ENCODE measurements at places on chromosomes 1 and 21.
A peak's percentile ranks its signal among the peaks of the same experiment; 100 is the strongest.

- no peak for DNase-seq
Measured at GRCh38 chr1:158286487-158286886, 3.2 kb upstream of the CD1C start.

- no peak for DNase-seq
Measured at GRCh38 chr1:32702599-32703478, at the start of gene SYNC. Gene SYNC (minus strand): TSS chr1:32702770. CDS start chr1:32702660, 110 bp downstream.

GRCh38 chr21:46145840-46146691 lies 9.3 kb downstream of the FTCD start:
- no peak for DNase-seq

DNA sequence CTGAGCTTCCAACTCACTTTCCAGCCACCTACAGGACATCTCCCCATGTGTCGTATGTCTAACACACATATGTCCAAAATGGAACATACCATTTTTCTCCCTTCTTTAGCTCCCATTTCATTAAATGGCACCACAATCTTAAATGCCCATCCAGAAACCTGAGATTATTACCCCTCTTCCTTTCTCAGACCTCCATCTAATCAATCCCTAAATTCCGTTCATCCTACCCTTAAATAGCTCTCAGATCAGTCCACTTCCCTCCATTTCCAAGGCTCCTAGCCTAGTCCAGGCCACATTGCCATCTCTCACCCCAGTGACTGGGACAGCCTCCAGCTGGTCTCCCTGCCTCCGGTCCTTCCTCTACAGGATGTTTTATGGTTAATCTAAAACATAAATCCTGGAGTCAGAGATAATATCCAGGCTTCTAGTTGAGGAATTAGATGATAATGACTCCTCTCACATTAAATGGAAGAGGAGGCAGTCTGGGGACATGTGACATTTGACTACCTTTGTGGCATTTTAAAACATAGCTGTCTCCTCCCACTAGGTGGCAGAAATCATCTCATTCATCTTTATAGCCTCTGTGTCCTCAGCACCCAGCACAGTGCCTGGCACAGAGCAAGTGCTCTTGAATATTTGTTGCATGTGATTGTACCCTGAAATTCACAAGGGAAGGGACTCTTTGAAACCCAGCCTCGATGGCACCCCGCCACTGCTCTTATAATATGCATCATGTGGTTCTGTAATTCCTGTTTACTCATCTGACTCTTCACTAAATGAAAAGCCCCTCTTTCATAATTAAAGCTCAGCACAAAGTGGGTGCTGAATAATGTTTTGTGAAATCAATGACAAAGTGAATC lies 102.3 kb downstream of the TMEM53 start:
- no peak for DNase-seq

- no peak for DNase-seq
Measured at GRCh38 chr1:15180945-15181523, 27.5 kb downstream of the TMEM51 start.

DNA sequence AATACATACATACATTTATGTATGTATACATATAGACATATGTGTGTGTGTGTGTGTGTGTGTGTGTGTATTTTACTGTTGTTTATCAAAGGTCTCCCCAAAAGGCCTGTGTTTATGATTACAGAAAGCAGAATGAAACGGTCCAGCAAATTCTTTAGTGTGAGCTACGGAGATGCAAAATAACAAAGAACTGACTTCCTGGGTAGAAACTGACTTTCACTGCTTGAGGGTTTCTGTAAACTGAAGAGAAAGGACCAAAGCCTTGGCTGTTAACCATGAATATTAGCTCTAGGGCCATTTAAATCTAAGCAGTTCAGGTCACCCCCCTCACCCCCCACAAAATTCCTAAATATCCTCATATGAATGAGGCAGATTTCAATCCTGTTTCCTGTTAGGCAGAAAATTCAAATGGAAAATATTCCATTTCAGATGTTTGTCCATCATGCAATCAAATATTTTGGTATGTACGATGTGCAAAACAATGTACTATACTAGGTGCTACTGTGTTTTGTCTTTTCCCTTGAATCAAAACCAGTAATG lies 213.2 kb downstream of the TGFB2 start:
- DNase-seq = no peak

DNA sequence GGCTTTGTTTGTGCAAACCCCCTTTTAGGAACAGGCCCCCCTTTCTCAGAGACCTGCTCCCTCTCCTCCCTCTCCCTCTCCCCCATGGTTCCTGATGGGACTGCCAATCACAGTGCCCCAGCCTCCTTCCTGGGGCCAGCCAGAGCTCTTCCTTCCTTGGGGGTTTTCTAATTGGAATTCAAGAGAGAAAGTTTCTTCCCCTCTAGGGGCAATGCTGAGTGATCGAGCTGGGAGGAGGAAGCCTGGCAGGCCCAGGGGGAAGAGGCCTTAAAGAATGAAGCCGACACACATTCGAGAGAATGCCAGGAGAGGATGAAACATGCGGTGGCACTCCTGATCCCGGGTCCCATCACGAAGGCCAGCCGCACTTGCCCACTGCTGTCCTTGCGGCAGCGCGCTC lies 21.3 kb upstream of the COL16A1 start:
- DNase-seq = no peak

DNA sequence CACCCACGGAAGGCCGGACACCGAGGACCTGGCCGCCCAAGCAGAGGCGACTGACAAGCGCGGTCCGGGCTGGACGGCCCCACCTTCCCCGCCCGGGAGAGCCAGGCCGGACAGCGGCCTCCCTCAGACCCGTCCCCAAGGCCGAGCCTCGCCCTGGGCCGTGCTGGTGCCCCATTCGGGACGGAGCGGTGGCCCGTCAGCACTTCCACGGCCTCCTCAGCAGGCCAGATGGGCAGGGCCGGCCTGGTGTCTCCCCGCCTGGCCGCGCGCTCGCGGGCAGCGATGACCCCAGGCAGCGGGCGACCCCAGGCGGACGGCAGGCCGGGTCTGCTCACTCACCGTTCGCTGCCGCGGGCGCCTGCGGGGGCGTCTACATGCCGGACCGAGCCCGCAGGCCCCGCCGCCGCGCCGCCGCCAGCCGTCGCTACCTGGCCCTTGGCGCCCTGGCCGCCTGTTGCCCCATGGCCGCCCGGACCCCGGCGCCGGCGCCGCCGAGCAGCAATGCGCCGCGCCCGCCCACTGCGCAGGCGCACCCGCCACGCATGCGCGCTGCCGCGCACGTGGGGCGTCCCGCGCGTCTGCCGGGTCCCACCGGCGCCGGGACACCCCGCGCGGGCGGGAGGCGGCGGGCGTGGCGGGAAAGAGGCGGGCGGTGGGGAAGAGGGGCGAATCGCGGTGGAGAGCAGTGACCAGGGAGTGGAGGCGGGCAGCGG lies at the start of gene NADK:
TSS of gene NADK (minus strand) at position 521 of the 713 bp plus-strand sequence. CDS start 13,064 bp downstream, outside the sequence.
- DNase-seq = peak; percentile 46

DNA sequence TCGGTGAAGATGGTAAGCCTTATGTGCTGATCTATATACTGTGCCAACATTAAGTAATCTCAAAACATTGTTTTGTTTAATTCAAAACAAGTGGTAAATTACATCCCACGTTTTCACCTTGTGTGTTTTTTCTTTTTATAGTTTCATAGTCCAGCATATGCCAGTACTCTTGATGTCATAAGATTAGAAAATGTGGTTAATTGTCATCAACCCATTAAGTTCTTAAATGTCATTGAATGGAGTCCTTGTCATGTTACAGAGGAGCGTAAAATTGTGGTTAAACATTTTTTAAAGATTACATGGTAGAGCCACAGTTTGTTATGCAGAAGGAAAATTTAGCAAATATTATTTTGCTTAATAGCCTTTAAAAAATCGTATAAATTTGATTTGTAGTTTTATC lies 93.1 kb downstream of the FNBP1L start:
- DNase-seq = no peak

- no peak for DNase-seq
Measured at GRCh38 chr1:75264112-75264511, 129.9 kb downstream of the LHX8 start.

- DNase-seq = no peak
Measured at GRCh38 chr1:110233861-110234260, 23.7 kb downstream of the KCNC4 start.

DNA sequence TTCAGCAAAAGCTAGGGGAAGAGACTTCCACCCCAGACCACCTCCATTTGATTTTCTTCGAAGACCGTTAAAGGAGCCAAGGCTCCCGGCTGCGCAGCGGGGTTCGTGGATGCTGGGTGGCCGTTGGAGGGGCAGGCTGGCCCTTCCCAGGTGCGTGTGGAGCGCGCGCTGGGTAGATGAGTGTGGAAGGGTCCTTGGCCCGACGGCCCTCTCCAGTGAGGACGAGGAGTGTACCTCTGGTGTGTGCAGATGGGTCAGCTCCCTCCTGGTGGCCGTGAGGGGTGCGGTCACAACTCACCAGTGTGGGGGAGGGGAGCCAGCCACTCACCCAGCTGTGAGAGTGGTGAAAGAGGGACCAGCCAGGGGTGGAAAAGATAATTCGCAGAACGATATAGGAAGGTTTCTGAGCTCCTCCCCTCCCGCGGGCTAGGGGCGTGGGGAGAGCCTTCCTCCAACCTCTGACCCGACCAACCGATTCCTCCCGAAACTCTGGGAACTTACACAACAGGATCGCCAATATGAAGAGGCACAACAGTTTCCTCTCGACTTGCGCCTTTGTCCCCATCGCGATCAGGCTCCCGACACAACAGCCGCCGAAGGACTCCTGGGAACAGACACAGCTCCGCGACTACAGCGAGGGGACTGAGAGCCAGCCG lies at the start of gene F11R:
TSS of gene F11R (minus strand) at position 644 of the 656 bp plus-strand sequence. CDS start at position 565, 79 bp downstream.
- DNase-seq = no peak

- no peak for DNase-seq
Measured at GRCh38 chr1:81802707-81803430, 2.1 kb downstream of the ADGRL2 start.

DNA sequence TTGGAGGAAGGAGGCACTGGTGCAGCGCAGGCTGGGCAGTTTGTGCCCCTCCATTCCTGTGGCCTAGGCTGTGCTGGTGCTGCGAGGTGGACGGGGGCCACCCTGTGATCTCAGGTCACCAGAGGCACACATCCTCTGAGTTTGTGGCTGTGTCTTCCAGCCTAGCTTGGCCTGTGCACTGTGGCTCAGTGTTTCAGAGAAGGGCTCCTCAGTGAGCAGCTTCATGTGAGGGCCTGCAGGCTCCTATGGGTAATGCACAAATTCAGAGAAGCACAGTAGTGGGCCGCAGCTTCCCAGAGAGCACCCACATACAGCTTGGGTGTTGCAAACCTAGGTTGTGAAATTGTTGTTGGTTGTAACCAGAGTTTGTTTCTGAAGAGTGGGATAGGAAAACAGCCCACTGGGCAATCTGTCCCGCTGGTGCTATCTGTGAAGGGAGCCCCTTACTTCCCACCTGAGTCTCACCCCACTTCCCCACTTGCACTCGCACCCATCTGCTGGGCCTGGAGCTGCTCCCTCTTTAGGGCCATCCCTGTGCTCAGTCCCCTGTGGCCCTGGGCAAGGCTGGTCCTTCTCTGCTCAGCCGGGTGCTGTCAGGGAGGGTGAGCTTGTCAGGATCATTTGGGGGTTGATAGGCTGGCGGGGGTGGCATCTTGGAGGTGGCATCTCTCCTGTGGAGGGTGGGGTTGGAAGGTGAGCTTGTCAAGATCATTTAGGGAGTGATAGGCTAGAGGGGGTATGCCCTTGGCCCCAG lies 30.2 kb downstream of the SNAP47 start:
- DNase-seq = no peak

- no peak for DNase-seq
Measured at GRCh38 chr1:247334378-247335133, 2.9 kb upstream of the ZNF496 start.

GRCh38 chr1:59178339-59179187 lies 118.3 kb upstream of the FGGY start:
- no peak for DNase-seq

- no peak for DNase-seq
Measured at GRCh38 chr21:41142051-41142795, 25.7 kb upstream of the BACE2 start.

GRCh38 chr1:110055493-110056284 lies 14.8 kb downstream of the ALX3 start:
- no peak for DNase-seq

- DNase-seq = no peak
Measured at GRCh38 chr21:36916718-36917117, 49.8 kb downstream of the HLCS start.

DNA sequence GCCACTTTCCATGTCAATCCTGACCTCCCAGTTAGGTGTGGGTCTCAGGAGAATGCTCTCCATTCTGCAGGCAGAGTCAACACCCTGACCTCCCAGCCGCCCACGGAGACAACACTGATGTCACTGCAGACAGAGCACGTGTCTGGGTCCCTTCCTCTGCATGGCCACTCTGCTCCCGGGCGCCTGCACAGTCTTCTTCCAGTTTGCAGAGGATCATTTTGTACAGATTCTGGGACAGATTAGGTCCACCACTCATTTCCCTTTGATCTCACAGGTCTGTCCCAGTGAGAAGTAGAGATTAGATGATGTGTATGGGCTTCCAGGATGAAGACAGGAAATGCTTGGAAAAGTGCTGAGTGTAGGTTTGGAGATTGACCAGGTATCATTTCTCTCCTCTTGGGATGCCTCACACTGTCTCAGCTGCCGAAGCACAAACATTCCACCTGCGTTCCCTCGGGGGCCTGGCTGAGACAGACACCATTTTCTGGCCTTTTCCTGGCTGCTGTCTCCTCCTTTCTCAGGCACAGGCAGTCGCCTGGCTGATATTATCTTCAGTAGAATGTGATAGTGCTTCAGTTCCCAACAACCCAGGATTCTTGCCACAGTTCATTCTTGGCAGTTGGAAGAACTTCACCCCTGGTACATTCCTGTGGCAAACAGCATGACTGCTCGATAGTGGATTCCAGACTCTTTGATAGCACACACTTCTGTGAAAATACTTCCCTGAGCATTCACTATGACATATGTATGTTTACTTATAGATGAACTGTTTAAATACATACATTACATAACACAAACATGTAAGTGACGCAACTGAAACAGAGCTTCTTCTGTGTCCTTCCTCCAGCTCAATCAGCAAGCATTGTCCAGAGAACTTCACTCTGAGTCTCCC lies 7.9 kb downstream of the MYBPHL start:
- DNase-seq = no peak

DNA sequence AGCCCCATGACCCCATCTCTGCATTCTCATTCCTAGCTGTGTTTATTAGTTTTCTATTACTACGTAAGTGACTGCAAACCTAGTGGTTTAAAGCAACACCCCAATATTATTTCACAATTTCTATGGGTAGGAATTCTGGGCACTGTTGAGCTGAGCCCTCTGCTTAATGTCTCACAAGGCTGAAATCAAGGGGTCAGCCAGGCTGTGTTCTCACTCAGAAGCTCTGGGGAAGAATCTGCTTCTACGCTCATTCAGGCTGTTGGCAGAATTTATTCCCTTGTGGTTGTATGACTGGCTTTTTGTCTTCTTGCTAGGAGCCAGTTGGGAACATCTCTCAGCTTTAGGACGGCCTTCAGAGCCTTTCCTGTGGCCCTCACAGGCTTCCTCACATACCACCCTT lies 181.0 kb downstream of the GIPC2 start:
- DNase-seq = no peak

DNA sequence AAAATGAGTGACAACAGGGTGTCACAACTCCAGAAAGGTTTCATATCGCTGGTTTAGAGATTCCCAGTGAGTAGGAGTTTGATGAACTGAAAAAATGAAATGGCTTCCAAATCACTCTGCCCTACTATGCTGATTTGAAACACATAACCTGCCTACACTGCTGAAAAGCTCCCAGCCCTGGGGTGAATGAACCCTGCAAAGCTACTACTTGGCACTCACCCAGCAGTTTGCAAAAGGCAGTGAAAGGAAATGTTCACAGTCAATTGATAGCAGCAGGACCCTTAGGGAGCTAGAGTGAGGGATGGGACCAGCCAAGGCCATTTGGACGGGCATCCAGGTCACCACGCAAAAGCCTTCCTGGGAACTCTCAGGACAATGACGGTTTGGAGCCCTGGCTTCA lies 44.4 kb upstream of the SRP9 start:
- no peak for DNase-seq
